ENCODE measurements at places on chromosomes 6 and 20. TPM values are rescaled to one million over a fixed set of nuclear protein-coding genes. Genes with fewer than 3 reads are reported as not detected.

SIRPD gene
- not detected for total RNA-seq

SLC44A4 gene
- 3.5 TPM for total RNA-seq

MOG gene
- 1.2 TPM for total RNA-seq

BANF2 gene
- total RNA-seq, result not detected

PBOV1 gene
- total RNA-seq, result not detected

RTEL1 gene
- 39.3 TPM for total RNA-seq
